Pancreas (tissue), 10 donors: ENCODE measurements at places on chromosomes 13 and 19. TPM values are rescaled to one million over a fixed set of nuclear protein-coding genes. Genes with fewer than 3 reads are reported as not detected.
A peak's percentile ranks its signal among the peaks of the same experiment; 100 is the strongest.

Gene OSCAR
- 1.1 TPM for polyA plus RNA-seq

Gene RUBCNL
- polyA plus RNA-seq: 0.91 TPM

Gene ZNF791
- polyA plus RNA-seq: 6.1 TPM

Gene MEDAG
- 5.9 TPM for polyA plus RNA-seq

Gene GFY
- not detected for polyA plus RNA-seq

Gene U2AF2
- 74.8 TPM for polyA plus RNA-seq

Gene TSSK6
- 2.5 TPM for polyA plus RNA-seq

Gene SHISA7
- polyA plus RNA-seq: 0.33 TPM

DNA sequence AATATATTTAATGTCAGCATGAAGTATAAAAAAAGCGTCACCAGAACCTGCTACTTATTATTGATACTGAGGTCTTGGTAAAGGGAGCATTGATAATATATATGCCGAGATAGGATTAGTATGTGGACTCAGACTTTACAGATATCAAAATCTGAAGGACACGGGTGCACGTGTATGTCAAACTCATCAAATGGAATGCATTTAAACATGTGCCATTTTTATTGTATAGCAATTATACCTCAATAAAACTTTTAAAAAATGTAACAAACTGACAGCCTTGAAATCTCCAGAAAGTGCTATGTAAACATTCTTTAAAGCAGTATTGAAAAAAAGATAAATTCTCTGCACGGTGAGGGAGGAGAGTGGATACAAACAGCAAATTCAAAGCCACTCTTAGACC is 157.9 kb downstream of the RNF17 start:
- DNase-seq: no peak

GRCh38 chr13:42525035-42525504 is 48.9 kb upstream of the TNFSF11 start:
- DNase-seq: no peak

- no peak for DNase-seq
Measured at GRCh38 chr13:90498096-90498495, 849.4 kb upstream of the MIR17HG start.

- no peak for DNase-seq
Measured at GRCh38 chr13:112772539-112772909, 82.7 kb downstream of the ATP11A start.

DNA sequence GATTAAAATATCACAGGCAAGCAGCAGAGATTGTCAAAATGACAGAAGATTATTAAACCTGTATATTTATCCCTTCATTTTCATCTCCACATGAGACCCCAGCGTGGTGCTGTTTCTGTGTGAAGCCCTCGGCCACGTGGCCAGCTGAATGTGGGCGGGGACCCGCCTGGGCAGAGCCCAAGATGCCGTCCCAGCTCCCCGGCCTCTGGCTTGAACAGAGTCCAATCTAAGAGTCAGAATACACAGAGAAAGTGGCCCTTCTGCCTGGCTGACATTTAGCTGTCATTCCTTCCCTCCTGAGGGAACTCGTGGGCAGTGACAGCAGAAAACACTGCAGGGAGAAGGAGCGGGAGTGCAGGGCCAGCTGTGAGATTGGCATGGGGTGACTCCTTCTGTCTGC is 34.9 kb upstream of the UQCRFS1 start:
- no peak for DNase-seq

DNA sequence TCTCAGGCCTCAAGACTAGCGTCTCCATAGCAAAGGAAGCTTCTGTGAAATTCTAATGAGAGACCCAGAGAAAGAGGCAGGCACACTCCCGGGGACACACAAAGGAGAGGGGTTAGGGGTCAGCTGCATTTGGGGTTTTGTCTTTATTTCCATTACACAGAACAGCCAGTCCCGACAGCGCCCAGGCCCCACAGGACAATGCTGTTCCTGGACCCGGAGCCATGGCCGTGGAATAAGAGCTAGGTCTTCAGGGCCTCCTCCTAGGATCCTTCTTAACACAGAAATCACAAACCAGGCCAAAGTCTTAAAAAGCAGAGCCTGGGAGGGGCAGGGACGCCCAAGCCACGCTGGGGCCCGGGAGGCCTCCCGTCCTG is 22.8 kb downstream of the KCTD15 start:
- no peak for DNase-seq

GRCh38 chr13:30581582-30581981 is 36.1 kb upstream of the USPL1 start:
- no peak for DNase-seq

DNA sequence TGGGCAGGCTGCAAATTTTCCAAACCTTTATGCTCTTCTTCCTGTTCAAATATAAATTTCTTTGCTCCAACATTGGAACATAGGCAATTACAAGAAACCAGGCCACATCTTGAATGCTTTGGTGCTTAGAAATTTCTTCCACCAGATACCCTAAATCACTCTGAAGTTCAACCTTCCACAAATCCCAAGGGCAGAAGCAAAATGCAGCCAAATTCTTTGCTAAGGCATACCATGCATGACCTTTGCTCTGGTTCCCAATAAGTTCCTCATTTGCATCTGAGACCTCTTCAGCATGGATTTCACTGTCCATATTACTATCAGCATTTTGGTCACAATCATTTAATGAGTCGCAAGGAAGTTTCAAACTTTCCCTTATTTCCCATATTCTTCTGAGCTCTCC is 130.9 kb downstream of the DIAPH3 start:
- DNase-seq: no peak

GRCh38 chr13:52128714-52129700 is at the start of gene NEK5:
Gene NEK5, minus strand, starts transcription at chr13:52129073. Its CDS starts 1,591 bp downstream, at chr13:52127482.
- DNase-seq: peak; percentile 93

- DNase-seq: peak; percentile 88
Measured at GRCh38 chr19:34501339-34502320, 20.1 kb downstream of the WTIP start.

DNA sequence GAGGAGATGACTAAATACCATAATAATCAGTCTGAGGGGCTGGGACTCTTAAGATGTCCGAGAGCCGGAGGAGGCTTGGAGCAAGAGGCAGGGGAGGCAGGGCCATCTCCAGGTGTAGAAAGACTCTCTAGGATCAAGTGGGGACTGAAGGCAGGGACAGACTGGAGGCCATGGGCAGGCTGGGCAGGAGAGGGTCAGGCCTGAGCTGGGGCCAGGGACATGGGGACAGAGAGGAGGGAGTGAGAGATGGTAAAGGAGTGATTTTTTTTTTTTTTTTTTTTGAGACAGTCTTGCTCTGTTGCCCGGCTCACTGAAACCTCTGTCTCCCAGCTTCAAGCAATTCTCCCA is 2.2 kb downstream of the JOSD2 start:
- DNase-seq: no peak
